ENCODE measurements at places on chromosomes 4 and X.

- DNase-seq: no peak
These were observed 124.1 kb upstream of the MAB21L2 start for GRCh38 chr4:150457802-150458201.

GRCh38 chr4:10622728-10623127, 61.8 kb downstream of the CLNK start:
- peak; percentile 16 for DNase-seq

GRCh38 chr4:26478330-26478729, 12.0 kb downstream of the CCKAR start:
- DNase-seq: no peak

DNA sequence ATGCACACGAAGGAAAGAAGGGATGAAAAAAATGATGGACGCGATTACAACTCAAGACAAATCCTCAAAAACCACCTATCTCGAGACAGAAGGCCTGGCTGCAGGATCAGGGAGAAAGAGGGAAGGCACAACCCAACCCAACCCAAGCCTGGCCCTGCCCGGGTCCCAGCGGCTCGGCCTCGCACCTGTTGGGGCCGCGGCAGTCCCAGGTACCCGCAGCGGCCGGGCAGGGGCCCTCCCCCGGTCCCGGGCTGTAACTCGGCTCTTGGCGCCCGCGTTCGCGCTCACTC, 464 bp downstream of the RASGEF1B start:
- DNase-seq: no peak

- DNase-seq: no peak
These were observed 35.2 kb downstream of the GUCY1A1 start for GRCh38 chr4:155701827-155702226.

GRCh38 chrX:20739038-20739745, 472.5 kb upstream of the RPS6KA3 start:
- DNase-seq: no peak
